Stimulated activated CD8-positive, alpha-beta memory T cell treated with anti-CD3 and anti-CD28 coated beads, Interleukin-7, amount 100 ng/mL, for 4 hours (primary cell): ENCODE measurements at places on chromosomes 4 and X.

DNA sequence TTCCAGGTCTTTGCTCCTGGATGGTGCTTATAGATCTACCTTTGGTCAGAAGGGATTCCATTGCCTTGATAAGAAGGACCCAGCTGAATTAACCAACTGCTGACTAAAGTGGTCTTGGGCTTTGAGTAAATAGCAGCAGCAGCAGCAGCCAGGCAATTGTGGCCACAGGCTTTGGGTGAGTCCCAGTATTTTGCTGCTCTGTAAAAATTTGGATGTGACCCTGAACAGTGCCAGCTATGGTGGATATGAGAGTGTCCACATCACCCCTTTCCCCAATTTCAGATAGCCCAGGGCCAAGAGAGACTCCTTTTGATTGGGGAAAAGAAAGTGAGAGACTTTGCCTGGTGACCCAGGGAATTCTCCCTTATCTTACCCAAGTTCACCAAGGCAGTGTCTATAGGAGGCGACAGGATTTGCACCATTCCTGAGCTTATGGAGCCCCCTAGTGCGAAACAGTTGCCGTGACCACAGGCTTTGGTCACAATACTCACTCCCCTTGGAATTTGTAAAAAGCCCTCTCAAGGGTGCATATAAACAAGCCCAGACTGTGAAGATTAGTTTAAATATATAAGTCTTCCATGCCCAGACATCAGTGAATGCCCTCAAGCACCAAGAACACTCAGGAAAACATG lies 518.0 kb downstream of the TMA16 start:
- DNase-seq: peak; percentile 3

DNA sequence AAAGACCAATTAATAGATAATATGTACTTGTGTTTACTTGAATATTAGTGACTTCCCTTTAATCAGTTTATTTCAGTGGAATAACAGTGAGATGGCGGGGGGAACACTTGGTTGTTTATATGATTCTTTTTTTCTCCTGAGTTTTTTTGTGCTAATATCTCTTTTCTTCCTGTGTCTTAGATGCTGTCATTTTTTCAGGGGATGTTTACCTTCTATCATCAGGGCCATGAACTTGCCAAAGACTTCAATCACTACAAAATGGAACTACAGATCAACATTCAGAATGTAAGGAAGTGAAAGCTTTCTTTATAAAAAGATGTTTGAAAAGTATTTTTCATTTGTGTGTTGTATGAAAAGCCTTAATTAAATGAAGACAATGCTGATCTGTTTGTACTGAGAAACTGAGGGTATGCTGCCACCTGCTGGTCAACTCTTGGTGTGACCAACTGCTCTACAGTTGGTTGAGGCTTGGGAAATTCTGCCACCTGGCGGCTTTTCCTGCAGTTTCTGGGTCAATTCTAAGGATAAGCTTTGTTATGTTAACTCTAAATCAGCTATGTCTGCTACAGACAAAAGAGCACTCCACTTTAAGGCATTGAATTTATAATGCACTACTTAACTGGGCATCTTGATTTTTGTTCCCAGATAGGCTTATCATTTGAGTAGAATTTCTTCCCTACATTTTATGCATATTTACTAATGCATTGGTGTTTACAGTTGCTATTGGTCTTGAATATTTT lies 134.8 kb downstream of the ARHGAP10 start:
- DNase-seq: peak; percentile 75

GRCh38 chr4:163243297-163243981 lies 76.7 kb upstream of the NAF1 start:
- no peak for DNase-seq

- no peak for DNase-seq
Observed at GRCh38 chr4:120685756-120686278, 236.7 kb downstream of the PRDM5 start.

DNA sequence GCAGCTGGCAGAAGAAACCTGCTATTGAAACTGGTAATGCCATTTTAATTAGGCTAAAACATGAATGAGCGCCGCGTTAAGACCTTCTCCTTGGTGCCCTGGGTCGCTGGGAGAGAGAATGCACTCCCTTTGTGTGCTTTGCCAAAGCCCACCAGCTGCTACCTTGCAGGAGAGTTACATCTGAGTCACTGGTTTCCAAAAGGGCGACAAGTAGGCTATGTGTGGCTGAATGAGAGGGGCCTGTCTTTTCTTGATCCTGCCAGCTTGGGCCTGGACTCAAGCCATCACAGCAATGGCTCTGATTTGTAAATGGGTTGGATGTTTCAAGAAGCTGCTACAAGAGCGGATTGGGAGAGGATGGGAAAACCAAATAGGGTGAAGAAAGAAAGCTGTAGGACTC lies 81.5 kb downstream of the NHS start:
- DNase-seq: no peak

DNA sequence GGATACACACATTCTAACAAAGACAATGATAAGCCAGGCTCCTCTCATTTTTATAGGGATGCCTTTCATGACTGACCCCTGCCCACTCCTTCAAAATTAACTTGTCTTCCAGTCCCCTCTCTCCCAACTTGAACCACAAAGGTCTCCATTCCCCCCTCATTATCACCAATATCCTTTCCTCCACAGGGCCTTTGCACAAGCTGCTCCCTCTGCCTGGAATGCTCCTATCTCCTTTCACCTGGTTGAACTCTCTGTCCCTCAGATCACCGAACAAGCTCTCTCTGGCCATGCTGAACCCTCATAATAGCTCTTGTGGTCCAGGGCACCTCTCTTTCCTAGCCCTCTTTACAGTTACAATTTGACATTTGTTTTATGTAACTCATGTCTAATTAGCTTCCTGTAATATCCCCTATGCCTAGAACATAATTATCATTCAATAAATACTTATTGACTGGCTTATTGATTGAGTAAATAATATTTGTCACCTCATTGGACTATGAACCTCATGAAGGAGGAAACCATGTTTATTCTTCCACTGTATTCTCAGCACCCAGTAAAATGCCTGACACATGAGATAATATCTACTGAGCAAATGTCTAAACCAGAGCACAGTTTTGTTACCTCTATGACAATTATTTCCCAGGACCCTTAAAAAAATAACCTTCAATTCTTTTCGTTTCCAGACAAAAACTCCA lies 266.3 kb upstream of the RASGEF1B start:
- no peak for DNase-seq

- peak; percentile 58 for DNase-seq
Observed at GRCh38 chr4:154551872-154552686, 1.9 kb upstream of the PLRG1 start.

DNA sequence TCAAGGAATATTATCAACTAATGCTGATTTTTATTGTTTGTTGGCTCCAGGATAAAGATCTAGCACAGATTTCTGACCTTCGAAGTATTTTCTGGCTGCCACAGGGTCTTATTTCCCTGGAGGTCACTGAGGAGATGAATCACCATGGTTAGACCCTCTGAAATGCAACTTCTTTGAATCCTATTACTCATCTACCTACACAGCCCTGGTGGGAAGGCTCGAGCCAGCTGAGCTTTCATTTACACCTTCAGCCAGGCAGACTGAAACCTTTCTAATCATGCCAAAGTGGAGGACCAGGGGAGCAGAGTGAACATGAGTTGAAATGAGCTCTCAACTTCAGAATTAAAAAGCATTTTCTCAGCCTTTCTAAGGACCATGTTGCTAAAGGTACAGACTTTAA lies 130.5 kb downstream of the SMIM20 start:
- DNase-seq: no peak

GRCh38 chr4:99405433-99406115 lies 29.6 kb downstream of the ADH7 start:
- DNase-seq: peak; percentile 6

- no peak for DNase-seq
Observed at GRCh38 chr4:23768541-23768940, 121.3 kb downstream of the PPARGC1A start.

- DNase-seq: no peak
Observed at GRCh38 chr4:6332669-6333050, 63.0 kb downstream of the WFS1 start.

GRCh38 chr4:128980816-128981326 lies 112.5 kb downstream of the SCLT1 start:
- DNase-seq: no peak

DNA sequence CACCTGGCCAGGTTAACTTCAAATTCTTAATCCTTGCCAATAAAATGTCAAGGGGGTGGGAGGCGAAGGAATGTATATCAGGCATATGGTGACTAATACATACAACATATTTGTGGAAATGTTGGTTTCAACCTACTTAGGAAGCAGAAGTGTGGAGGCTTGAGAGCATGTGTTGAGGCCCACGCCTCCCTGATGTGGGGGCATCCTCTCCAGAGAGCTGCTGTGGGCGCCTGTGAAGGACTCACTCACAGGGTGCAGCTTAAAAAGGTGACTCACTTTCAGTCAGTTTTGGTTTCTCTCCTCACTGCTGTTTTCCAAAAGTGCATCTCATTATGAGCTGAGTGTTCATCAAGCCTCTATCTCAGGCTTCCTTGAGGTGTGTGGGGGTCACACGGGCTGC lies 27.5 kb downstream of the LNX1 start:
- no peak for DNase-seq

DNA sequence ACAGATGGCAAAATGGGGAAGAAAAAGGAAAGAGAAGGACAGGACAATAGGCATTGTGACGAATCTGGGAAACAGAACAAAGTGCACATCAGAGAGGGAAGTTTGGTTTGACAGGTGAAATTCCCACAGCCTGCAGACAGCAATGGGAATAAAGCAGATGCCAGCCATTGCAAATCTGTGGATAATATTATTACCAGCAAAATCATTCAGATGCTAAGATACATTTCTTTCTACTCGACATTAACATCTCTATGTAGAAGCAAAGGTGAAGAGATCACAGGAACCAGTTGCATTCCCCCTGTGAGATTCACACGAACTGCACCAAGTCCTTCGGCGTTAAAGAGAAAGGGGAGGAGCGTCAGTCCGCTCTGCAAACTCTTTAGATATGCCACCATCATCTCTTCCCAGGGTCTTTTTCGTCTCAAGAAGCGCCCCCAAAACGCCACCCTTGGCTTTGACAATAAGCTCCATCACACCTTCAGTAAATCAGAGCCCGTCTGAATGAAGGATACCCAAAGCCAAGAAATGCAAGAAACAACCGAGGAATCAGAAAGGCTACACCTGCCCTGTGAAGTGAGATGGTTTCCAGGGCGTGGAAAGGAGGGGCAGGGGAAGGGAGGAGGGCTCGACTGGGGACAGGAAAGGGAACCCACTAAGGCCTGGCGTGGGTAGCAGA lies 1.9 kb downstream of the NEUROG2 start:
- no peak for DNase-seq

- no peak for DNase-seq
Observed at GRCh38 chr4:53674903-53675302, 83.6 kb upstream of the LNX1 start.

DNA sequence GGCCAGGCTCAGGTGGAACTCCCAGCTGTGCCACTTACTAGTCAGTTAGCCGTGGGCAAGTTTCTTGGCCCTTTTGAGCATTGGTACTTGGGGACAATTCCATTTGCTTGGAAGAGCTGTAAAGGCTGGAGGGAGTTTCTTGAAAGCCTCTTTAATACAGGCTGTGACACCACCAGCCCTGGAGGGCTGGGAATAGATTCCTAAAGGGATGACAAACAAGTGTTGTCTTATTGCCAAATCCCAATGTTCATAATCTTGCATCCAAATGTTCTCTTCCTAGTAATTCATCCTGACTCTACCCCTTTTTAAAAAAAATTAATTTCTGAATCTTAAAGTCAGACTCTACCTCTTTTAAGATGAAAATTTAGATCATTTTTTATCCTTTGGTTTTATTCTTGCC lies 14.6 kb upstream of the MED28 start:
- DNase-seq: no peak

- DNase-seq: no peak
Observed at GRCh38 chr4:149997881-149998421, 80.3 kb upstream of the DCLK2 start.

- no peak for DNase-seq
Observed at GRCh38 chr4:98720871-98721480, 62.6 kb upstream of the TSPAN5 start.

GRCh38 chr4:126937342-126937741 lies 695.4 kb upstream of the INTU start:
- no peak for DNase-seq

GRCh38 chr4:181770971-181771370 lies 472.2 kb upstream of the TENM3 start:
- DNase-seq: no peak

- DNase-seq: no peak
Observed at GRCh38 chr4:55033296-55033695, 92.1 kb downstream of the KDR start.

DNA sequence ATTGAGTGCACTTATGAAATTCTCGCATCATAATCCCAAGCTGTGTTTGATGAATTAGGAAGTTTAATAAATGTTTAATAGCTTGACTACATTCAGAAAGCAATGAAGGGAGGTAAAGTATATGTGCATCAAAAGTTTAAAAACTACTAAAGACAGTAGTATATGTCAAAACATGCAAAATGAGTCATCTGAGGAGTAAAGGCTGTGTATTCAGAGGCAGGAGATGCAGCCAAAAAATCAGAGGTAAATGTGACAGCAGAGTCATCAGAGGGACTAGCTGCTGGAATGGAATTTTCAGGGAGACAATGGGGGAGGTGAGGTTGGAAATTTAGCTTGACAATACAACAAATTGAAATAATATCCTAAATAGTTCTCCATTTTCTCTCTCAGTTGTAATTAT lies 127.0 kb upstream of the FUNDC1 start:
- DNase-seq: no peak

DNA sequence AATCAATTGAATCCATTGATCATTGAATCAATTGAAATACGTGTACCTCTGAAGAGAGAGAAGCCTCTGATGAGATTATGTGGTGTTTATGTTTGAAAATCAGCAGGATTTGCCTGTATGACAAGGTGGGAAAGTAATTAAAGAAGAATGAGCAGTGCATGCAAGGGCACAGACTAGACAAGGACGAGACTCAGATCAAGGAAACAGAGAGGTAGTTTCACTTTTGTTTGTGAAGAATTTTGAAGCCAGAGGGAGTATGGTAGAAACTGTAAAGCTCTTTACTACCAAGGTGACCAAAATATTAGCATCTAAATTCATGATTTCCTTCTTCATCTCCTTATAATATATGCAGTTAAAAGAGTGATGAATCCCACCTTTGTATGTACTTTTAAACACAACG lies 1830.0 kb upstream of the IGFBP7 start:
- no peak for DNase-seq

GRCh38 chrX:135170468-135170867 lies 730 bp downstream of the CT55 start:
- DNase-seq: no peak

DNA sequence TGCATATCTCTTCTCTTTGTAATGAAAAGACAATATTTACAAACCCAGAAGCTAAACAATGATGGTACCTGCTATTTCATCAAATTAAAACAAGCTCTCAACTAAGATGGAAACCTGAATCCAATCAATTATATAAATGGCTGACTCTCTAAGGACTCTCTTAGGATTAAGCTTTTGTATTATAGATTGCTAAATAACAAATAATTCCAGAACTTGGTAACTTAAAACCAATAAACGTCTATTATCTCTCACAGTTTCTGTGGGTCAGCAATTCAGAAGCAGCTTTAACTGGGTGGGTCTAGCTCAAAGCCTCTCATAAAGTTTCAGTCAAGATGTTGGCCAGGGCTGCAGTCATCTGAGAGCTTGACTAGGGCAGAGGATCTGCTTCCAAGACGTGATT lies 12.4 kb downstream of the PHKA2 start:
- no peak for DNase-seq
